CD4-positive, alpha-beta T cell treated with Interleukin-6 at 100 ng/mL for 8 hours (primary cell): ENCODE measurements at places on chromosomes 2 and 18.

GRCh38 chr2:119853777-119854399 is 94.2 kb downstream of the PTPN4 start:
- DNase-seq = no peak

GRCh38 chr2:167783261-167784083 is 463.9 kb downstream of the STK39 start:
- DNase-seq = no peak

DNA sequence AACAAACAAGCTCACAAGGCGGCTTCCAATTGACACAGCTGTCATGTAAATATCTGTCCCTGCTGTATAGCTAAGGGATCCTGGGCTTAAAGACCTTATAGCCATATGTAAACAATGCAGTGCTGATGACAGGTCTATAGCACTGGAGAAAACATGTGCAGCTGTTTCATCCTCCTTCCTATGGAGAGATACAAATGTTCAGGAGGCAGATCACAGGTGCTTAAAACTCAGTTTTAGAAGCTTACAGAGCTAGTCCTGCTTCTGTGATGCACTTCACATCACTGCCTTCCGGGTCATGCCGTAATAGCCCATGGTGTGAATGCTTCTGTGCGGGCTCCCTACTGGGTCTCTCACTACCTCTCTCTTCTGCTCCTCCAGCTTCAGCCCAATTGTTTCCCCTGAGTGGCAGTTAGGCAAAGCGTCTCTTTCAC is 262.4 kb upstream of the CHST9 start:
- DNase-seq = no peak

- DNase-seq = no peak
These were observed 209.1 kb downstream of the TFCP2L1 start for GRCh38 chr2:121075641-121076497.

- no peak for DNase-seq
These were observed 5.9 kb downstream of the OTOF start for GRCh38 chr2:26471766-26472706.

DNA sequence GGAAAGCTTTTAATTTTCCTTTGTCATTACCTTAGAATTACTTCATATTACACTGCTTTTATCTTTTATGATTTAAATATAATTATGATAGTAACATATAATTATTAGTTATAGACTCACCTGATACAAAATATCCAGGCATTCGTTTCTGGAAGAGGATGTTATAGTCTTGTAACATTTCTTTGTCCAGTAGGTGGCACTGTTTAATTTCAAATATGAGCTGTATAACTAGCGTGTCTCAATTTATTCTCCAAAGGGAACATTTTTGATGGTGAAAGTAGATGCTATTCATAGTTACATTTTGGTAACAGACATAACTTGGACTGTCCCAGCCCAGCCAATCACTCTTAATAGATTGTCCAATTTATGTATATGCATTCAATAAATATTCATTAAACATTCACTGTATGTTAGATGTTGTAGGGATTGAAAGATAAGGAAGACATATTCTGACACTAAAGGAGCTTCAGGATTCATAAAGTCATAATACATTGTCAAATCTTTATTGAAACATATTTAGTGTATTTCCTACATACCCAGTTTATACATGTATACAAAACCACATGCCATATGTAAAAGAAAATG is 19.2 kb downstream of the DAW1 start:
- DNase-seq = peak; percentile 22

DNA sequence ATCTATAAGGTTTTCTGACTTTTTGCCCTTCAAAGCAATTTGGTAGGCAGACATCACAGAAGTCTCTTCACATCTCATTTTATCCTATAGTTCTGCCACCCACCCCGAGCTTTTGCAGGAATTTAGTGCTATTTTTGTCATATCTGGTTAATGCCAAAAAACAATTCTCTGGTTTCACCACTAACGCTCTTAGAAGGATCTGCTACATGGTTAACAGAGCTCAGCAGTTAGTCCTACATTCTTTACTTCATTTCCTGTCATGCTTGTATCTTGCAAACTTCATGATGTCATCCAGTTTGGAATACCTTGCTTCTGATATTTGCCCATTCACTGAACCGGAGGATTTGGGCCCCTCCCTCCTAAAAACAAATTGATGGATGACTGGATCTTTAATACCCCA is 116.8 kb upstream of the SERPINE2 start:
- DNase-seq = no peak

DNA sequence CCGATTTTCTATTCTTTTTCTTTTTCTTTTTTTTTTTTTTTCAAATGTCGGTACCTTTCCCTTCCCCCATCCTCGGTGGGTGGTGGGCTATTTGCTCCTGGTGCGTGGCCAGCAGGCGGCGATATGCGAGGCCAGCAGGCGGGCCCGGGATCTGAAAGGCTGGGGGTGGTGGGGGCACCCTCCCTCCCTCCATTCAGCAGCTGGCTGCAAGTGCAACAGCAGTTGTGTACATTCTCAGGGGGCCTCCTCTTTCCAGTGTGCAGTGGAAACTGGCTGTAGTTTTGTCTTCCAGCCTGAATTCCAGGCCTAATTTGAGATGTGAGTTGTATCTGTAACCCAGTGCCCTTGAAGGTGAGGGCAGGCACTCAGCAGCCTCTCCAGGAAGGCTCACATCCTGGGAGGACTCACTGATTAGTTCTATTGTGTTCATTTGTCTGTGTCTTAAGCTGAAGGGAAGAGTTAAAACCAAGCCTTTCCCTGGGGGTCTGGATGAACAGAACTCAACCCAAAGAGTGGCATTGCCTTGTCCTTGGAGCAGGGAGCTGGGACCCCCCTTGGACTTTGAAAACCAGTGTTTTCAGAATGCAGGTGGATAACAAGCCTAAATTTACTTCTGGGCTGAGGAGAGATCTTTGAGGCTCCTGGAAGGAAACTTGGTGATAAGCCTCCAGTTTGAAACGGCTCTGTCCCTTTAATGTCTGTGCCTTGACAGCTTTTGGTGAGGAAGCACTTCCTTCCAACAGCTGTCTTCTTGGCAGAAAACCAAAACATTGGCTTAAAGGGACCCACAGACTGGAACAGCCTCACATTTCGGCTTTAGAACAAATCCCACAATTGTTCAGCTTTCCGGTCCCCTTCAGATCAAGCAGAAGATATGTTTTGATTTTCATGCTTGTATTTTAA is 3.3 kb downstream of the MYCN start:
- peak; percentile 14 for DNase-seq

DNA sequence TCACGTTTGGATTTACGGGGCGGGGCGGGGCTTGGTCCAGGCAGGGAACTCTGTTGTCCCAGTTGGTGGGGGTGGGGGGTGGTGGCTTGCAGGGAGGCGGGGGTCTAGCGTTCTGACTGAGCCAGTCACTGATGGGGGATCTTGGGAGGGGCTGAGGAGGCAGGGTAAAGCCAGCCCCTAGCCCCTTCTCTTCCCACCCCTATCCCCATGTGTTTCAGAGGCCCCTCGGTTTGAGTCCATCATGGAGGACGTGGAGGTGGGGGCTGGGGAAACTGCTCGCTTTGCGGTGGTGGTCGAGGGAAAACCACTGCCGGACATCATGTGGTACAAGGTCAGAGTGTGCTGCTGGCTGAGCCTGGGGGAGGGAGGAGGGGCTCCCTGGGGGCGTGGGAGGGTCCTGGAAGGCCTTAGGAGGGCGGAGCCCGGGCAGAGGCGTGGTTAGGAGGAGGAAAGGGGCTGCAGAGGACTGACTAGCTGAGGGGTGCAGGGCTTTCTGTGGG is 22.0 kb upstream of the GMPPA start:
- no peak for DNase-seq

GRCh38 chr2:142323206-142323605 is 192.4 kb upstream of the LRP1B start:
- DNase-seq = no peak

DNA sequence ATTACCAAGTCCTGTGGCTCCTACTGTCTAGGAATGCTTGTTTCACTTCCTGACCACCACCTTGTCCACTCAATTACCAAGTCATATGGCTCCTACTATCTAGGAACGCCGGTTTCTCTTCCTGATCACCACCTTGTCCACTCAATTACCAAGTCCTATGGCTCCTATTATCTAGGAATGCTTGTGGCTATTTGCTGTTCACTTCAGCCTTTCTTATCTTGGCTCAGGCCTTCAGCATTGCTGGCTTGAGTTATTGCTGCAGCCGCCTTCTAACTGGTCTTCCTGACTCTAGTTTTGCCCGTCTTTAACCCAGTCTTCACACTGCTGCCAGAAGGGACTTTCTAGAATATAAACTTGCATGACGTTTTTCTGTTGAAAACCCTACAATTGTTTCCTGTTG is 82.5 kb upstream of the GAREM1 start:
- no peak for DNase-seq

DNA sequence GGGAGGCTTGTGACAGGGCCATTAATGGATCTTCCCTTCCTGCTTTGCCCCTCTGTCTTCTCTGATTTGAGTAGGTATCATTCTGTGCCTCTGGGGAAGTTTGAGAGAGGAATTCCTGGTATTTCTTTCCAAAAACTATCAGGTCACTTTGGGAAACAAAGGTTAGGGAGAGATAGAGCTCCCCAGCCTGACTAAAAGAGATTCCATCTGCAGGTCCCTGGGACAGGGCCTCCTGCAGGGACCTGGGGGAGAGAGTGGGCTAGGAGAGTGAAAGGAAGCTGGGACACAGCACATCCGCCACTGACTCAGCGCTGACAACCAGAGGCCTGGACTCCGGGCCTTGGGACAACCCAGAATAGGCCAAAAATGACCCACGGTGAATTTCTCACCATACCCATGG is 6.4 kb downstream of the GALNT14 start:
- no peak for DNase-seq

GRCh38 chr2:189527812-189528592 is 52.6 kb downstream of the SLC40A1 start:
- DNase-seq = no peak

DNA sequence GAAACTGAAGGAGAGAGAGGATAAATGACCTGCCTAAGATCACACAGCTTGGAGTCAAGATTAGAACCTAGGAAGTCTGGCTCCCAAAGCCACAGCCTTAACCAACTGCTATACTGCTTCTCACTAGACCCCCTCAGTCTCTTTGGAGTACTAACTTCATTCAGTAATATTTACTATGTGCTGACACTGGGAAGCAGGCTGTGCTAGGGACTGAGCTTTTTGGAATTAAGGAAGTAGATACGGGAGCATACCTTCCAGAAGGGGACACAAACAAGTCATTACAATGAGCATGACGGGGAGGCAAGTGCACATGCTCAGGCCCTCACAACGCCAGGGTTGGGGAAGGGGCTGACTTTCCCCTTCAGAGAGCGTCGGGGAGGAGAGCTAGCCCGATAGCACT is 97.7 kb downstream of the INO80D start:
- DNase-seq = no peak

DNA sequence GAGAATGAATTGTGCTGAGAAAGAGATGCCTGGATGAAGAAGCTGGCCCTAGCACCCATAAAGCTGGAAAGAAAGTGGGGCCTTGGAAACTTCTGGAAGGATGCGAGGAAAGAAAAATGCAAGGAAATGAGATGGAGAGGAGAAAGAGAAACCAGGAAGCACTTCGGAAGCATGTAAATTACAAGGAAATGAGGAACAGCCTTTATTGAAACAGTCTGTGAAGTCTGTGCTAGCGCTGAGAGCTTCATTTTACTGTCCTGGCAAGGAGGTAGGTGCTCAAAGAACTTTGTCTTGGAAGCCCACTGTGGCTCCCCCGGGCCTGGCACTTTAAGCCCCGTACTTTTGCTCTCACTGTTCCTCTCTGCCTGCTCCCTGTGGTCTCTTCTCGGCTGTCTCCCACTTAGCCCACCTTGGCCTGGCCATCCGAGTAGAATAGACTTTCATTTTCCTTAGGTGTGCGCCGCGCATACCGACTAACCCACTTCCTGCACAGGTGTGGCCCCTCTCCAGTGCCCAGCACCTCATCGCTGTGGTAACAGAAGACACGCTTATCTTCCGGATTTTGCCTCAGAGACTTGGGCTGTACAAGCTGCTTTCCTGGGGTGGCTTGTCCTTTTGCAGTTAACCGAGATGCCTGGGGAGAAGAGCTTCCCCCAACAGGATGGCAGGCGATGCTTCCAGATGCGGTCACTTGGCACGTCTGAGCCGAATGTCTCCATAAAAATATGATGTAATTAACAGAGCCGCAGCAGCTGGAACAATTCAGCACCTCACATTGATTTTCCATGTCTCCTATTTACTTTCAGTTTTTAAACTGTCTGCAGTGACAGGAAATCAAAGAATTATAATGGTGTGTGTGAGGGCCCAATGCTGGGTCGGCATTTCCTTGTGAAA is 199.6 kb downstream of the HRH4 start:
- peak; percentile 42 for DNase-seq

DNA sequence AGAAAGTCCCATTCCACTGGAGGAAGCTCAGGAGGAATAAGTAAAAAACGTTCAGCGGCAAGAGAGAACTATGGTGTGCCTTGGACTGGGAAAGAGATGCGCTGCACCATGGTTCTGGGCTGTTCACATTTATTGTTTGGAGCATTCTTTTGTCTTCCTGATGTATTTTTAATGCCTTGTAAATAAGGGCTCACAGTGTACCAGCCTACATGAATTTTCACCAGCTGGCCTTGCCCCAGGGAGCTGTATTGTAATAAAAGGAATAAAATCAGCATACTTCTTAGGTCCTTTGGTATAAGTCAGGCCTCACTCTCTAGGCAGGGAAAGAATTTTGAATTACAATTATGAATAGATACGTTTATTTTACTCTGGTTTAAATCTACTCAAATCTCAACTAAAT is 1249.6 kb downstream of the CNTNAP5 start:
- DNase-seq = no peak
